ENCODE measurements at places on chromosomes 3 and 15.

- no peak for DNase-seq
Observed at GRCh38 chr3:134650431-134651346, at the start of gene KY. Gene KY (minus strand): TSS chr3:134651022. CDS start chr3:134650960, 62 bp downstream.

DNA sequence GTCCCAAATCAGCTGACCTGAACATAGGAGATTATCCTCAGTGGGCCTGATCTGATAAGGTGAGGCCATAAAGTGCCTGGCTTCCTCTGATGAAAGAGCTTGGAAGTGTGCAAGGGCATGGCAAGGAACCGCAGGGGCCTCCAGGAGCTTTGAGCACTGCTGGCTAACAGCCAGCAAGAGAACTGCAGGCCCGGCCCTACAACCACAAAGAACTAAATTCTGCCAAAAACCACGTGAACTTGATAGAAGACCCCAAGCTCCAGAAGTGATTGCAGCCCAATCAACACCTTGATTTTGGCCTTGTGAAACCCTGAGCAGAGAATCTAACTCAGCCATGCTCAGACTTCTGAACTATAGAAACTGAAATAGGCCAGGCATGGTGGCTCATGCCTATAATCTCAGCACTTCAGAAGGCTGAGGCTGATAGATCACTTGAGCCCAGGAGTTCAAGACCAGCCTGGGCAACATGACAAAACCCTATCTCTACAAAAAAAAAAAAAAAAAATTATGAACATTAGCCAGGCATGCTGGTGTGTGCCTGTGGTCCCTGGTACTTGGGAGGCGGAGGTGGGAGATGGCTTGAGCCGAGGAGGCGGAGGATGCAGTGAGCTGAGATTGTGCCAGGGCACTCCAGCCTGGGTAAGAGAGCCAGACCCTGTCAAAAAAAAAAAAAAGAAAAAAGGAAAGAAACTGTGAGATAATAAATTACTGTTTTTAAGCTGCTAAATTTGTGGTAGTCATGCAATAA lies 7.7 kb upstream of the DIS3L start:
- no peak for DNase-seq

DNA sequence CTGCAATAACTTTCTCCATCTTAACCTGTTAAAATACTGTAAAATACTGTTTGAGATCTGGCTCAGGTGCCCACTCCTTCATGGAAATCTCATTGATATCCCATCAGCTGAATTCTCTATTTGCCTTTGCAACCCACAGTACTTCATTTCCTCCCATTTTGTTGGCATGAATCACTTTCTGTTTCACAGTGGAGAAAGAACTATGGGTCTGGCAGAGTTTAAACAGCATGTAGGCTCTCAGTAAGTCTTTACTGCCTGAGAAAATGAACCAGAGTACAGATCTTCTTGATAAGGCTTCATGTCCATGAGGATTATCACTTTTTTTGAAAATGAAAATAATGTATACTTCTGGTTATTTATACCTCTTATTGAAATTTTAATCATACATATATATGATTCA lies 245.9 kb downstream of the NAALADL2 start:
- no peak for DNase-seq

DNA sequence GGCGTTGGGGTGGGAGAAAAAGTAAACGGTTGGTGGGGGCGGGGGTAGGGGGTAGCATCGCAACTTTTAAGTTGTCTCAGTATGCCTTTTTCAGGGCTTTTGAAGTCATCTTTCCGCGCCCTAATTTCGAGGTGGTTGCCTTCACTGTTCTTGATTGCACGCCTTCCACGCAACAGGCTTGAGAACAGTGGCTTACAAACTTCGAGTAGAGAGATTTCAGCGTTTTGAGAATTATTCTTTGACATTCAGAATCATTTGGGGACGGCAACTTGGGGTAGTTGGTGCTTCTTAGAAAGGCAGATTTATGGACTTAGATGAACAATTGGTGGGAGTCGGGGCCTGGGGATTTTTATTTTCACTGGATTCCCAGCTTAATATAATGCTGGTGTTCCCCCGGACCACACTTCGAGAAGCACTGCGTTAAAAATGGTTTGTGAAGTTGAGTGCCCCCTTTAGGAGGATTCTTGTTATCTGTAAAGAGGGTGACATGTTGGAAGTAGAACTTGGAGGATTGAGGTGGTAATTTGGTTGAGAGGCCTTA lies 880 bp downstream of the PPP4R2 start:
- DNase-seq: peak; percentile 3

GRCh38 chr3:31704591-31705179 lies 172.0 kb downstream of the STT3B start:
- DNase-seq: no peak

DNA sequence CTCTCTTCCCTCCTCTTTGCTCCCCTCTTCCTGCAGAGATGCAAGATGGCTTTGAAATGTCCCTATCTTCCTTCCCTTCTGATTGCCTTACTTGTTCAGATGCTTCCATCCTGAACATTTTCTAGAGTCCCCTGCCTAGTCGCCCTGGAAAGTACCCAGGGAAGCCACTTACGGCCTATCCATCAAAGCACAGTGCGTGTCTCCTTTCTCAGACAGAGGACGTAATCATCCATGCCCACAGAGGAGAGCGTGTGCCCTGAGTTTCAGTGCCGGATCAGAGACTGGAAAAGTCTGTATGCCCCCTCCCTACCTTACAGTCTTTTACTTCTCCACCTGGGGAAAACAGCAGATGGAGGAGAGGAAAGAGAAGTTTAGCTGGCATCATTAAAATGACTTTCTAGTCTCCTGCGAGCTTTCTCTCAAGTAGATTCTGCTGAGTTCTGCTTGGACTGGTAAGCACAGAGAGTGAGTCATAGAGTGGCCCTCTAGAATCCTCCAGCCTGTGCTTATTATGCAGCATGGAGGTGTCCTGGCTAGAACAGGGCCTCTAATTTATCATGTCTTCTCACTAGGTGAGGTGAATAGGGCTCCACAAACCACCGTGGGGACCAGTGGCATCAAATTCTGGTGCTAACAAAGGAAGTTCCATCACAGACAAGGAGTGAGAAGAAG lies 114.6 kb downstream of the SLCO3A1 start:
- no peak for DNase-seq

- no peak for DNase-seq
Observed at GRCh38 chr15:62711691-62712454, 330.7 kb upstream of the TPM1 start.

GRCh38 chr3:107452436-107452835 lies 70.3 kb upstream of the BBX start:
- DNase-seq: no peak

- DNase-seq: no peak
Observed at GRCh38 chr15:25635191-25635590, 196.4 kb upstream of the UBE3A start.
